ENCODE measurements at places on chromosomes 6 and 20.

DNA sequence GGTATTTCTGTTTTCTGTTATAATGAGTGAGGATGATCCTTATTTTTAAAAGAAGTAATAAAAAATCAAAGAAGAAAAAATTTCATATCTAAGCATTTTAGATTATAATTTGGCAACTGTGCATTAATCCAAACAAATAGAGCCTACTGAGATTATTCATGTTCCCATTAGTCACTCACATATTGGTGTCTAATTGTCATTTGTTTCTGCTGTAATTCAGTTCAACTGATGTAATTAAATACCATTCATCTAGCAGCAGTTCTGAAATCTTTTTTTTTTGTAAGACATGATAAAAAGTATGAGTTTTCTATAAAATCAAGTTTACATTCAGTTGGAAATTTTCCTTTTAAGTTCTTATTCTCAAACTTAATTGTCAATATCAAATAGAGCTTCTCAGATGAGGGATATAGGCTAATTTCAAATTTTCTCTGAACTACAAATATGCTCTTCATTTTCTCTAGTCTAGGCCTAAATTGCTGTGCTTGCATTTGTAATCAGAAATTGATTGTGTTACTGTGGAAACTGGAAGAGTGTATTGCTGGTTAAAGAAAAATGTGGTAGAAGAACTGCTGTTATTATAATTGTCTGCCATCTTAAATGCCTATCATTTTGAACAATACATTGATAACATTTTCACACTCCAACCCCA, 23.6 kb downstream of the PACRG start:
- DNase-seq: no peak

DNA sequence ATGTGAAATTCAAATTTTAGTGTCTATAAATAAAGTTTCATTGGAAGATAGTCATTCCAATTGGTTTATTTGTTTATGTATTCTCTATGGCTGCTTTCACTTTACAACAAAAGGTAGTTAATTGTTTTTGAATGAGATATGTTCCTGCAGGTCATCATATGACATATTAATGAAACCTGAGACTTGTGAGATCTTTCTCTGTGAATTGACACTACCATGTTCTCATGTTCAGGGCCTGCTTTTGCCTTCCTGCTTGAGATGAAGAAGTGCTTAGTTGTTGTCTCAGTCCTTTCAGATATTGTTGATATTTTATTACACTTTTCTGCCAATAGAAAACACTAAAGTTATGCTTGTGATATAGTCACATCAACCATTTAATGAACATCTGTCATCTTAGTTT, 132.5 kb downstream of the UTRN start:
- DNase-seq: no peak

DNA sequence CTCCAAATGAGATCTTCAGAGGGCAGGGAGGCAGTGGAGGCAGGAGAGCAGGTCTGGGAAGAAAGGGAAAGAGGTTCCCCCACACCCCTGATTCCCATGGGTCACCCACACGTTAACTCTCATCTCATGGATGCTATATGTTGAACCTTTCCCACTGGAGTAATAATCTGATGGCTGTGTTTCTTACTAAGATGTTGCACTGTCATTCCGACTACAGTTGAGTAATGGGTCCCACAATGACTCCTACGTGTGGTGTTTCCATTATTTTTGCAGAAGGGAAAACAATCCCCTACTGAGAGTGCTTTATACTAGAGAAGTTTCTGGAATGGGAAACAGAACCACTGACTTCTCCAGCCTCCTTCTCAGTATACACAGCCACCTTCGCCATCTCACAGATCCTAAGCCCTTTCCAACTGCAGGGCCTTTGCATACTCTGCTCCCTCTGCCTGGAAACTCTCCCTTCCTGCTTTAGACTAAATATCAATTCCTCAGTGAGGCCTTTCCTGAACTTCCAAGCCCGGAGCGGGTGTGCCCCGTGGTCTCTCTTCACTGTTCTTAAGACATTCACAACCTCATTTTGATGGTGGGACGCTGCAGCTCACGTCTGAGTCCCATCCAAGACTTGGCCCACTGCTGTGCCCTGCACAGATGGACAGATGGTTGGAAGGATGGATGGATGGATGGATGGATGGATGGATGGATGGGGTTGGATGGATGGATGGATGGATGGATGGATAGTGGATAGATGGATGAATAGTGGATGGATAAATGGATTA, 238.6 kb upstream of the PMEPA1 start:
- no peak for DNase-seq

DNA sequence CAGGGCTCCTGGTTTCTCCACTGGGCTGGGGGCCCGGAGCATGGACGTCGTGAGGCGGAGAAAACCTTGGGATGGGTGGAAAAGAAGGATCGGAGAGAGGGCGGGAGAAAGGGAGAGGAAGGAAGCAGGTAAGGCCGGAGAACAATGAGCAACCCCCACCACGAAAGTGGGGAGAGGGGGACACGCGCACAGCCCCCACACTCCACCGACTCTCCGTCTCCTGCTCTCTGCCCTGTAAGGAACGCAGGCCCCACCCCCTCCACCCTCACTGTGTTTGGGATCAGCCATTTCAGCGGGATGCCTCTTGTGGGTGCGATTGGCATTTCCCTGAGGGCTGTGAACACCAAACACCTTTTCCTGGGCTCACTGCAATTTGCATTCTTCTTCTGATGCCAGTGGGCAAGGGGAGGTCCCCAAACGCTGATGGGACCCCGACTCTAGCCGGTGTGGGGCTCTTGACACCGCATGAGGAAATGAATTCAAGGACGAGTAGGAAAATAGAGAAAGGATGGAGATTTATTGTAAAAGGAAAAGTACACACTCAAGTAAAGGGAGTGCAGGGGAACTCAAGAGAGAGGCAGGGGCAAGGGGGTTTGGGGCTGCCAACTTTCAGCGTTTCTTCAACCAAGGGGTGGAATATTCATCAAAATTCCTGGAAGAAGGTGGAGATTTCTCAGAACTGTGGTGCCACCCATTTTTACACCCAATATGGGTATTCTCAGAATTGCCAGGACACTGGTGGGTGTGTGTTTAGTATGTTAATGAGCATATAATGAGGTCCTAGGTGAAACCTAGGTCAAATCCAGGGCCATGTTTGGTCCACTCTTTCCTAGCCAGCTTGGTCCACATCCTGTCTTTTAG, 13.1 kb upstream of the RAET1L start:
- no peak for DNase-seq

Measured in suppressor macrophage treated with lipopolysaccharide for 4 hours (primary cell).